Osteocyte (in vitro differentiated cells): ENCODE measurements at places on chromosomes 2 and 18. TPM values are rescaled to one million over a fixed set of nuclear protein-coding genes. Genes with fewer than 3 reads are reported as not detected.

ERMN gene
- not detected in 2 replicates for total RNA-seq

ATOH8 gene
- 5.9 and 7.1 TPM in 2 replicates for total RNA-seq

CHST9 gene
- 0.18 and 0.32 TPM in 2 replicates for total RNA-seq

SKOR2 gene
- not detected in 2 replicates for total RNA-seq

DIS3L2 gene
- total RNA-seq = 30.0 and 34.3 TPM in 2 replicates

FAP gene
- total RNA-seq = 36.4 and 38.1 TPM in 2 replicates

IL37 gene
- not detected in 2 replicates for total RNA-seq

FOXI3 gene
- not detected in 2 replicates for total RNA-seq

ASIC4 gene
- total RNA-seq = 0.11 and 0.13 TPM in 2 replicates

FBLN7 gene
- 3.9 and 4.1 TPM in 2 replicates for total RNA-seq

CHRNA1 gene
- total RNA-seq = 0.24 and 0.57 TPM in 2 replicates

COL4A3 gene
- 0.32 and 0.57 TPM in 2 replicates for total RNA-seq
